Activated CD4-positive, alpha-beta memory T cell treated with anti-CD3 and anti-CD28 coated beads, Interleukin-2, amount 10 ng/mL, durations not matched to agents 7 days and 5 days (primary cell): ENCODE measurements at places on chromosomes 5 and 9.

GRCh38 chr5:122612901-122613300, 162.0 kb upstream of the SNX2 start:
- DNase-seq = no peak

GRCh38 chr5:35777358-35778087, 79.2 kb upstream of the IL7R start:
- peak; percentile 72 for DNase-seq

GRCh38 chr9:78319197-78320029, 22.5 kb downstream of the PSAT1 start:
- DNase-seq = no peak

DNA sequence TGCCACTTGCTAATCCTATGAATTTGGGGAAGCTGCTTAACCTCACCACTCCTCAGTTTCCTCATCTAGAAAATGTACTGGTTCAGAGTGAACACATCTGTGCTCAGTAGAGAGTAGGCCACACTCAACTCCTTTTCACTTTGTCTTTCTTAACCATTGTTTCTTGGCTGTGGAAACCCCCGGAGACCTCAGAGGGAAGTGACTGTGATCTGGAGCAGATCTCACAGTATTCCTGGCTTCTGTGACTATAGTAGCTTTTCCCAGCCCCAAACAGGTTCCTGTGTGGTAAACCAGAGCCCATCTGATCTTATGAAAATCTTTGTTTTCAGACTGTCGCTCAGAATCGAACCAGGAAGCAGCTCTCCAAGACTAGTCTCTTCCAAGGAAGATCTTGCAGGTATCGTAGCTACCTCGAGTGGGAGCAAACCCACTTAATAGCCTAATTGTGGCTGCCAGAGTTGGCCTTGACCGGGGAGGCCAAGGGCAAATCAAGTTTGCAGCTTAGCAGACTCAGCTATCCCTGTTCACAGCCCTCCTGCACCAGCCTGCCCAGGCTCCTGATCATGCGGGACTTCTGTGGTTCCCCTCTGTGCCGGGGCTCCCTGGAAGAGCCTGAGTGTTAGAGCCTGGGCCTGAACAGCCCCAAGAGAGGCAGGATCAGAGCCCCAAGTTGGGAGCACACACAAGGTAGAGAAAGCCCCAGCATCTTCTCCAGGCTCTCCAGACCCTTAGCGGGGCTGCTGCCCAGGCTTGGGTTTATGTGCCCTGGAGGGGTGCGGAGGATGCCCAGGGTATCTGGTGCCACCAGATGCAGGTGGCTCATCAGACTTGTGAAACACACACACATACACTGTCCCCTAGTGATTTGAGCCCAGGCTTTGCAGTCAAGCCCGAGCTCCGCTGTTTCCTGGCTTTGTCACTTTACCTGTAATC, 52.2 kb upstream of the ANGPTL2 start:
- DNase-seq = peak; percentile 11

DNA sequence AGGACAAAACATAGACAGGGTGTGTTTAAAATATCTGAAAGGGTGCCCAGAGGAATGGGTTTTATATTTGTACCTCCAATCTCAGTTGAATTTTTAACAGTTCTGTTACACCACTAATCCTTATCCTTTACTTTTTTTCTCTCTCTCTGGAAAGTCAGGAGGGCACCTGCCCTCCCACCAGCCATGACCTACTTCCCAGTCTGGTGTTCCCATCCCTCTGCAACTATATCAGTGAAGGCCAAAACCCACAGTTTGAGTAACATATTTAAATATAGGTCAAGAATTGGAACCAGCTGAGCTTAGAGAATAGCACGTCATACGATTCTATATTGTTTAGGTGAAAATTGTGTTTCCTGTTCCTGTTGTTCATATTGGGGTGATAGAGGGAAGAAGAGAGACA, 229.8 kb downstream of the NTRK2 start:
- DNase-seq = no peak

DNA sequence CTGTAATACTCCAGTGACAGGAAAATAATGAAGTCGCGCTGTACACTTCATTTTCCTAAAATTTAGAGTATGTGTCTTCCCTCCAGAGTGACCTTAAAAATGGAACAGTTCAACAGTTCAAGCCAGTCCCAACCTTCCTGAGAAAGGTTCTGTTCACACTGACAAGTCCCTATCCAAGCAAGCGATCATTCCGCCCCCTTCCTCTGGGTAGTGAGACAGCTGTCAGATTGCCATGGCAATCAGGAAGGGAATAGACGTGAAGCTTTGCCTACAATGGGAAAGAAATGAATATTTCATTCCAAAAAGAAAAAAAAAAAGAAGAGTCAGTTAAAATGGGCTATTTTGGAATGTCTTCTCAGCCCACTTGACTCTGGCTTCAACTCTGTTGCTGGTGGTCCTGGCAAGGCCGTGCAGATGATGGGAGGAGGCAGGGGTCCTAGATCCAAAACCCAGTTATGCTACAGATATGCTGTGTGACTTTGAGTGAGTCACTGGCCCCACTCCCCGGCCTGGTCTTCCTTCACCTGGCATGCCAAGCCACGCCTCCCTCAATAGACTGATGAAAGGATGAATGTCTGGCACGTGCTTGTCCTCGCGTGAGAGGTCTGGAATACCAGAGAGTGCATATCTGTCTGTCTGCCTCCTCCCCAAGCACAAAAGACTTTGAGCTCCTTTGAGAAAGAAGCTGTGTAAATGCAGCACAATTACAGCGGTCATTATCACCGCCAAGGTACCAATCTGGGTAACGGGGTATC, 165.8 kb upstream of the WWC1 start:
- no peak for DNase-seq

DNA sequence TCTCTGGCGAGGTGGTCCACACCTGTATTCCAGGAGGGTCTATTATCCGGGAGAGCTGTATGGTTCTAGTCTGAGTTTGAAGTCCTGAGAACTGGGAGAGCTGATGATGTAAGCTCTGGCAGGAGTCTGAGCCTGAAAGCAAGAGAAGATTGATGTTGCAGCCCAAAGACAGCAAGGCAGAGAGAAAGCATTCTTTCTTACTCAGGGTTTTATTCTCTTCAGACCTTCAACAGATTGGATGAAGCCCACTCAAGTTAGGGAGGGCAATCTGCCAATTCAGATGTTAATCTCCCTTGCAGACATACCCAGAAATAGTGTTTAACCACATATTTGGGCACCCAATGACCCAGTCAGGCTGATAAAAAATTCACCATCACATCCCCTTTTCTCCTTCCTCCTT, 159.1 kb downstream of the CCDC171 start:
- no peak for DNase-seq

DNA sequence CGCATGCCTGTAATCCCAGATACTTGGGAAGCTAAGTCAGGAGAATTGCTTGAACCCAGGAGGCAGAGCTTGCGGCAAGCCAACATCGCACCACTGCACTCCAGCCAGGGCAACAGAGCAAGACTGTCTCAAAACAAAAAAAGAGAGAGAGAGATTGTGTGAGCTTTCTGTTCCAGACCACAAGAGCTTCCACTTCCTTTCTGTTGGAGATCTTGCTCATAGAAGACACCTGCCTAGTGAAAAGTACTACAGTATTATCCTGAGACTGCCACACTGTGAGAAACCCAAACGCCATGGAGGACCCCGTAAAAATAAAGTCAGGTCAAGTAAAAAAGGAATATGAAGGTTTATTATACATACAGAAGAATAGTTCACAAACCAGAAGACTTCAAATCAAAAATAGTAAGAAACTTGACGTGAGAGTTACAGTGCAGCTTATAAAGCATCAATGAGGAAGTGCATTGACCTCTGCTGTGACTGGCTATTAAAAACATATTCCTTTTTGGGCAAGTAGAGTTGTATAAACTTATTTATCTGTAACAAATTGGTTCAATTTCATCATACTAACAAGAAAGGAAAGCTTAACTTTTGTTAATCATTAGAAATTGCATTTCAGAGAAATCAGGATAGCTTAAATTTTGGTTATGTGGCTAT, 4.3 kb upstream of the EMB start:
- peak; percentile 45 for DNase-seq

DNA sequence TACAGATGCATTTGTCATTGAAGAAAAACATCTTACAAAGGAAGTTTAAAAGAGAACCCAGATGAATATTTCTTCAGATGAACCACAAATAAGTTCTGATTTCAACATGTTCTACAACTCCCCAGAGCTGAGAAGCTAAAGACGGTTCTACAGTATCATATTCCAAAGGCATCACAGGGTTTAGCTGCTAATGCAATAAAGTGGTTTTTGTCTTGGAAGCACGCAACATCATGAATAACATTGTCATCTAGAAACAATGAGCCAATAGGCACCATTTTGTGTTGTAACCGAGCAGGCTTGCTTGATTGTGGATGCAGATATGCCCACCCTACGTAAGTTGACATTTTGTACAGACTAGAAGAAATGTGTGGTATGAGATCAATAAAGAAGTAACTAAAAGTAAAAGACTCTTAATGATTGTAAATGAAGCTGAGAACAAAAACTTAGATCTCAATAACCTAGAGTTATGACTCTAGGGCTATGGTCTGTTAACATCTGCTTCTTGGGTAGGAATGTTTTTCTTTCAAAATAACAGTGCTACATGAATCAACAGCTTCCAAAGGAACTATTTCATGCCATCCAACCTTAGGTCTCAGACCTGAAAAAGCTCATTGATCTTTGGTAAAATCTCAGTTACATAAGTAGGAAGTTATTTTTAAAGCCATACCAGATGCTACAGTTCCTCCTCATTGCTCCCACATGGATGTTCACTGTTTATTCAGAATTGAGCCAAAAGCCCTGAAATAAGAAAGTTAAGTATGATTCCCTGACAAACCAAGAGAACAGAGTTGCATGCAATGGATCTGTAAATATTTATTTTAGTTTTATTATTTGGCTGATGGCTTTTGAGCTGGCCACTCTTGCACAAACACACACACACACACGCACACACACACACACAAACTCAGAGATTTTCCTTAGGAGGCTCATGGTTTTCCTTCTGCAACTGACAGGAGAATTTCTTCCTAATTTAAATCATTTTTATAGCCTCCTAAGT, 118.7 kb upstream of the SLCO6A1 start:
- DNase-seq = no peak

GRCh38 chr5:113039229-113039933, 62.8 kb downstream of the DCP2 start:
- DNase-seq = no peak

DNA sequence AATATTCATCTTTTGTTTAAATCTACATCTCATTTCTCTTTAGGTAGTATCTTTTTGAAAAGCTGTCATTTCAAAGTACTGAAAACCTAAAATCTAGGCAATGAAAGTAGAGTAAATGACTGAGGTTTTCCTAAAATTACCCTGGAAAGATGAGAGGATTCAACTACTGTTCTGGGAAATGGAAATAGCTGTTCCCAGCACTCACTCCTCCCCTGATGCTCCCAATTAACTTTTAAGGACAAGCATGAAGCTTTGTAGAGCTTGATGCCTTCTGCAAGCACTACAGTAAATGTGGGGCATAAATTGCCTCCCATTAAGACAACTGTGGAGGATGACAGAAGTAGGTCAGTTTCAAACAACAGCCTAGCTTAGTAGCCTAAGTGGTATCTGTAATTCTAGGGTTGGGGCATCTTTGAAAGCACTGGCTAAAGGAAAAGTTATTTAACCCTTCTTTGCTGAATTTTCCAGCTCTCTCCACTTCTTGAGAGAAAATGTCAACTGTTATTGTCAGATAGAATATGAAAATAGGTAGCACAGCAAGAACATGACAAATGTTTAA, 100.2 kb upstream of the GNA14 start:
- DNase-seq = no peak

DNA sequence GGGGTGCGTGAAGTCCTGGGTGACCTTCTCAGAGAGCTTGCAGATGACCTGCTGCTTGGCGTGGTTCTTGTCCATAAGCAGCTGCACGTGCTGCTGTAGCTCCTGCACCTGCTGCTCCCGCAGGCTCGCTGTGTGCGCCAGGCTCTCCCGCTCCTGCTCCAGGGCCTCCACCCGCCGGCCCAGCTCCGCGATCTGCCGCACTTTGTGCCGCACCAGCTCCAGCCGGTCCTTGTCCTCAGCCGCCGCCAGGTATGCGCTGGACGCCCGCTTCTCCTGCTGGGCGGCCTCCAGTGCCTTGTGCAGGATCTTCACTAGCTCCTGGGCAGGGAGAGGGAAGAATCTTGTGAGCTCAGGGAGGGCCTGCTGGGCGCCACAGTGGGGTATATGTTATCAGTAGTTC, 28.5 kb upstream of the CORO2A start:
- DNase-seq = no peak
